ENCODE measurements at places on chromosomes 7 and 10. TPM values are rescaled to one million over a fixed set of nuclear protein-coding genes. Genes with fewer than 3 reads are reported as not detected.

MEOX2 gene
- total RNA-seq = 25.2 TPM

GRCh38 chr10:69317175-69317604, 38.9 kb downstream of the HK1 start:
- H3K4me1 ChIP-seq = peaks cover 20% of the 10 kb centered on the region
- H3K27ac ChIP-seq = peak overlapping the region; percentile 91
- H3K4me3 ChIP-seq = no peak overlapping the region
- DNase-seq = no peak
- H3K27me3 ChIP-seq = no peaks in the 10 kb centered on the region

DNA sequence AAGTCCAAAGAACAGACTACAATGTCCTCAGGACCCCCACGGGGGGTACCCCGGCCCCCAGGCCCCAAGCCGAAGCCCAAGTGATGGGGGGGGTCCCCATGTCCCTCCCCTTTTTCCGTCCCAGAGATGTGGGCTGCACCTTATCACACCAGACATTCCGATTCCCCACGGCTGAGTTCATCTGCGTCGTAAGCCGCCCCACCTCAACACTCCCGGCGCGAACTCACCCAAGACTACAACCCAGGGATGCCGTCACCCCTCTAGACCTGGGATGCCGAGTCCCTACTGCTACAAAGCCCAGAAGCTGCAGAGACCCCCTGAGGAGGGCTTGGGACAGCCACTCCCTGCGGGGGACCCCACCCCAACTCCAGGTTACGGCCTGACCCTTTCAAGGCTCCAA, 14.5 kb downstream of the PDGFA start:
- H3K27me3 ChIP-seq = no peaks in the 10 kb centered on the region
- H3K4me1 ChIP-seq = peaks cover 18% of the 10 kb centered on the region
- peaks cover 38% of the 10 kb centered on the region for H3K36me3 ChIP-seq
- no peak for DNase-seq
- H3K4me3 ChIP-seq = no peak overlapping the region

GRCh38 chr10:125727436-125727835, 7.9 kb downstream of the EDRF1 start:
- no peaks in the 10 kb centered on the region for H3K27me3 ChIP-seq
- peaks cover 100% of the 10 kb centered on the region for H3K36me3 ChIP-seq
- no peak for DNase-seq
- H3K4me1 ChIP-seq = no peaks in the 10 kb centered on the region
- H3K27ac ChIP-seq = no peak overlapping the region
- H3K4me3 ChIP-seq = no peak overlapping the region

GRCh38 chr7:123581162-123581459, 20.5 kb upstream of the ASB15 start:
- no peaks in the 10 kb centered on the region for H3K4me1 ChIP-seq
- no peaks in the 10 kb centered on the region for H3K27me3 ChIP-seq
- H3K4me3 ChIP-seq = no peak overlapping the region
